ENCODE measurements at places on chromosomes 12 and 14.

DNA sequence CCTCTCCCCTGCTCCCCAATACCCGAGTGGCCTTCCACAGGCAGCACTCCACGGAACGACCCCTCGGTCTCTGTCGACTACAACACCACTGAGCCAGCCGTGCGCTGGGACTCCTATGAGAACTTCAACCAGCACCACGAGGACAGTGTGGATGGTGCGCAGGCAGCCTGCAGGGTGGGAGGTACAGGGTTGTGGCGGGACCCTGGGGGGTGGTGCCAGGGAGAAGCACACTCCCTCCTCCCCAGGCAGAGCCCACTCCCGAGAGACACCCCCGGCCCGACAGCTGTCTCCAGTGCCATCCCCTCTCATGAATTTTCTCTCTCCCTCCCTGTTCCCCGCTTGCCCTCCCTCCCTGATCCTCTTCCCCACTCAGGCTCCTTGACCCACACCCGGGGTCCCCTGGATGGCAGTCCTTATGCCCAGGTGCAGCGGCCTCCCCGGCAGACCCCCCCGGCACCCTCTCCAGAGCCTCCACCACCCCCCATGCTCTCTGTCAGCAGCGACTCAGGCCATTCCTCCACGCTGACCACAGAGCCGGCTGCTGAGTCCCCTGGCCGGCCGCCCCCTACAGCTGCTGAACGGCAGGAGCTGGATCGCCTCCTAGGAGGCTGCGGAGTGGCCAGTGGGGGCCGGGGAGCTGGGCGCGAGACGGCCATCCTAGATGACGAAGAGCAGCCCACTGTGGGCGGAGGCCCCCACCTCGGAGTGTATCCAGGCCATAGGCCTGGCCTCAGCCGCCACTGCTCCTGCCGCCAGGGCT is 9.0 kb downstream of the TNS2 start:
- DNase-seq: no peak

- DNase-seq: no peak
Observed at GRCh38 chr12:2168808-2169207, 116.0 kb downstream of the CACNA1C start.

DNA sequence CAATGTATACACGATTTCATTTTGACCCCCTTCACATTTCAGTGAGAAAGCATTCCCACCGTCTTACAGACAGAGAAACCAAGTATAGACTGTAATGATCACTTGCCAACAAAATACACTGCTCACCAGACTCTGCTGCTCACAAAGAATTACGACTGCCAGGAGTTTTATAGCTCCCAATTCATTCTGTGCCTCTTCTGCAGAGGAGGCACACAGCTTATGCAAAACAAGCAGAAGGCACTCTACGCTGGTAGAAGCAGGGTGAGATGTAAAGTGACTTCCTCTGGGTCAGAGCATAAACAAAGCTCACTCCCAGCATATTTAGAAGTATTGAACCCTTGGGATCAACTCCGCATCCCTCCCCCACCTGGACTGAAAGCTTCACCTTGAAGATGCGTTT is 14.6 kb downstream of the SPTB start:
- no peak for DNase-seq

GRCh38 chr12:75322464-75322863 is 7.7 kb downstream of the CAPS2 start:
- no peak for DNase-seq

DNA sequence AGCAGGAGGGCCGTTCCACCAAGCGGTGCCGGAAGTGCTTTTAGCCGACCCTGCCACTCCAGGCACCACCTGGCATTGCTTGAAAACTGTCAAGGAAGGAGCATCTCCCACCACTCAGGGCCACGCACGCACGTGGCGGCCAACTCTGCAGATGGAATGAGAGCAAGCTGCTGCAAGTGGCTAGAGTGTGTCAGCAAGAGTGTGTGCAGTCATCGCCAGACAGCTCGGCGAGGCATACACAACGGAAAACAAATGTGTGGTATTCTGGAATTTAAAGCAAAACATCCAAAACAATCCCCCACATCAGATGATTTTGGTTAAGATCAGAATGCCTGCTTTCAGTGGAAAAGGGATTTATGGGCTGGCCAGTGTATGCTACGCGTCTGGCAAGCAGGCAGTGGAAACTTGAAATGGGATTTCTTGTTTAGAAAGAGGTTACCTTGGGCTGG is 11.2 kb downstream of the CD9 start:
- no peak for DNase-seq

- no peak for DNase-seq
Observed at GRCh38 chr12:6644257-6644596, 3.0 kb downstream of the ACRBP start.

- DNase-seq: no peak
Observed at GRCh38 chr14:80003138-80003537, 208.2 kb downstream of the DIO2 start.

DNA sequence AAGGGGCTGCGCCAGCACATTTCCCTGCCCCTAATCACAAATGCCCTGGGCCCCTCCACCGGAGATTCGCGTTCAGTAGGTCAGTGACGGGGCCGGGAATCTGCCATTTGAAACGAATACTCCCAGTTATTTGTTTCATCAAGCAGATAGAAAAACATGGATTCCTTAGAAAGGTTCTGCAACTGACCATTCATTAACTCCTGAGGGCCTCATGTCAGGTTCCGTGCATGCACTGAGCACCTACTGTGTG is 25.6 kb upstream of the UBC start:
- no peak for DNase-seq

GRCh38 chr12:26399381-26399780 is 204.0 kb downstream of the SSPN start:
- DNase-seq: no peak

DNA sequence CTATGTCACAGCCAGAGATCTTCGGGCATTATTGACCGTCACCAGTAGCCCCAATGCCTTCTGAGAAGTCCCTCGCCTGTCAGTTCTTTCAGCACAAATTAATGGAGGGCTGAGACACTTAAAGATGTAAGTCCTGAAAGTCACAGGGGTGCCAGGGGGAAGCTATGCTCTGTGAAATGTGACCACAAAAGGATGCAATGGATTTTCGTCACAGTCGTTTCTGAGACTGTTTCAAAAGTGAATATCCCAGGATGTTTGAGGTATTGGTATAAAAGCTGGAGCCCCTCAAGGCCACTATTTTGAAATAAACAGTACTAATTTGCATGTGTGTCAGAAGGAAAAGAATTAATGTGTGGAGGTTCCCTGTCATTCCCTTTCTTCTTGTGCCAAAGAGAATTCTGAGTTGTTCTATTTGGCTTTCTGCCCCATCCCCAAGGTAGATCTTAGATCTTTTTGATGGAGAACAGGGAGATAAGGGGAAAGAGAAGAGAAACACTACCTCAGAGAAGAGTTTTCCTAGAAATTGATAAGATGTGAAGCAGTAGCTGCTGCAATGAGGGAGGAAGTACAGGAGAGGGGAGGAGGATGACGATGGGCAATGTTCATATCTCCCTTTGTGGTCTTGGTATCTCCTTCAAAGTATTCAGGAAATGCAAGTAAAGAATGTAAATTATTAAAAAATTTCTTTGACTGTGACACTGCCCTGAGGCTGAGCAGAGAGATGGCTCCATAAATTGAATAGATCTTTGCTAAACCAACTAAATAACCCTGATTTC is 101.8 kb upstream of the NAP1L1 start:
- no peak for DNase-seq

DNA sequence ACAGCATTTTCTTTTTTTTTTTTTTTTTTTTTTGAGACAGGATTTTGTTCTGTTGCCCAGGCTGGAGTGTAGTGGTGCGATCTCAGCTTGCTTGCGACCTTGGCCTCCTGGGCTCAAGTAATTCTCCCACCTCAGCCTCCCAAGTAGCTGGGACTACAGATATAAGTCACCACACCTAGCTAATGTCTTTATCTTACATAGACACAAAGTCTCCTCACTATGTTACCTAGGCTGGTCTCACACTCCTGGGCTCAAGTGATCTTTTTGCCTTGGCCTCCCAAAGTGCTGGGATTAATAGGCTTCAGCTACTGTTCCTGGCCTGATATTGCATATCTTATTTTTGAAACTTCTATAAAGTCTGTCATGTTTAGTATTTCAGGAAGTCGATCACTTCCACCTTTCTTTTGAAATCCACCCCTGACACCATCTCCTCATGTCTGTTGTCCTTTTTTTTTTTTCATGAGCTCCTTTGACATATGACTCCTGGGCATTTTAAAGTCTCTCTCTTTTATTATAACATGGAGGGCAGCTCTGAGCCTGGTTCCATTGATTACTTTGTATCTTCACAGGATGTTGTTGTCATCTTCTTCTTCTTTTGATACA is 5.9 kb upstream of the A2ML1 start:
- no peak for DNase-seq

GRCh38 chr12:51695241-51696010 is 104.4 kb downstream of the SCN8A start:
- no peak for DNase-seq

- no peak for DNase-seq
Observed at GRCh38 chr12:51020448-51021182, 5.6 kb downstream of the SLC11A2 start.

DNA sequence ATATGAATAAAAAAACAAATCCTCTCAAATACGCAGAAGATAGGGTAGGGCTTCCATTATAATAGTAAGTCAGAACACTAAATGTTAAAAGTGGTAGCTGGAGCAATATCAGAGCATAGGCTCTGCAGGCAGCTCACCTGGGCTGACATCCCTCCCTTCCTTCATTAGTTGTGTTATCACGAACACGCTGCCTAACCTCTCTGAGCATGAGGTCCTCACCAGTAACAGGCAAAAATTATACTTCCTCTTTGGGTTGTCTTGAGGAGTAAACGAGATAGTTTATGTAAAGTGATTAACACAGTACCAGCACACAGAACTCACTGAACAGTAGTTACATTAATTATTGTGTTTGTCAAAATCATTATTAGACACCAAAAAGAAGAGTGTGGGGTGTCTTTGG is 154.3 kb downstream of the STXBP6 start:
- DNase-seq: no peak

DNA sequence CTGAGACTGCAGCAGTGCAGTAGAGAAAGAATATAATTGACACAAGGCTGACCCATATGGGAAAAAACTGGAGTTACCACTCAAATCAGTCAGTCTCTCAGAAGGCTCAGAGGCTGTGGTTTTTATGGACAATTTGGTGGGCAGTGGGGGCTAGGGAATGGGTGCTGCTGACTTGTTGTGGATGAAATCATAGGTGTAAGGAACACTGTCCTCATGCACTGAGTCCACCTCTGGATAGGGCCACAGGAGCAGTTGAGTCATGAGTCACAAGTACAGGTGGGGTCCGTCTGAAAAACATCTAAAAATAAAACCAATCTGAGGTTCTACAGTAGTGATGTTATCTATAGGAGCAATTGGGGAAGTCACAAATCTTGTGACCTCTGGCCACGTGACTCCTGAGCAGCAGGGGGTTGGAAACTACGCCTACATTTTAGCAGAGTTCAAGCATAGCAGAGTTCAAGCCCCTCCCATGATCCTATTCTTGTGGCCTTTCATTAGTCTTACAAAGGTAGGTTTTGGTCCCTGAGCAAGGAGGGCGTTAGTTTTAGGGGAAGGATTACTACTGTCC is 18.1 kb upstream of the SGPP1 start:
- no peak for DNase-seq

DNA sequence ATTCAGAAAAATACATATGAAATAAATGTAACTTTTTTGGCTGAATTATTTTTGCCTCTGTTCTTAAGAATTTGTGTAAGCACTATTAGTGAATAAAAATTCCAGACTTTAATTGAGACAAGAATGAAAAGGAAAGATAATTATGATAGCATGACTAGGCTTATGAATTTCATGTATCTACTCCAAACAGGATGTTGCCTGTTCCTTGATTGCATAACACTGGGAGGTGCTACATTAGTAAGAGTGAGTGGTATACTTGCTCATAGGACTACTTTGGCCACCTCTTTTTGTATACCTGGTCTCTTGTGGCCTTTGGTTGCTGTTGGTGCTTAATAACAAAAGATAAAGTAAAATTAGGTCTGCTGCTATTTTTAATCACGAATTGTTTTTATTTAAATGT is 112.8 kb downstream of the NAV3 start:
- DNase-seq: no peak

DNA sequence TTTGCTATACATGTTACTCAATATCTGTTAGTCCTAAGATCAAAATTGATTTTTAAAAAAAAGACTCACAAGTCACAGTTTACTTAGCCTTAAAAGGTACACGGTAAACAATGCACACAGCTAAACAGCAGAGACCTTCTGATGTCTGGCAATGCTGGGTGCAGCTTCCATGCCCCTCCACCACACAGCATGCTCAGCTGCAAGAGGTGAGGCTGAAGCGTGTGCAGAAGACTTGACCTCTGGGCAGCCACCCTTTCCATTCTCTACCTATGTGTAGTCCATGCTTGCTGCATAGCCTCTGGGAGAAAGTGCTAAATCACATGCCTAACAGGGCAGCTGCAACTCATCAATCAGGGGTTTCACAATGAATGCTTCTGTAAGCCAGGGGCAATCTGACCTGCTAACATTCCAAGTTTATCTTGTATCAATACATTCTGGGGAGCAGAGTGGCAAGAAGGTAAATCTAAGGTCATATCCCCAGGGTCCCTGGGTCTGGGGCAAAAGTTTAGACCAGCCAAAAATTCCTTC is 44.5 kb upstream of the AMN1 start:
- DNase-seq: no peak

- DNase-seq: no peak
Observed at GRCh38 chr14:23186913-23187654, 3.6 kb upstream of the SLC7A8 start.

GRCh38 chr14:64673748-64674147 is 30.5 kb upstream of the PLEKHG3 start:
- no peak for DNase-seq

GRCh38 chr12:662566-663292 is 516 bp downstream of the NINJ2 start:
- DNase-seq: no peak

DNA sequence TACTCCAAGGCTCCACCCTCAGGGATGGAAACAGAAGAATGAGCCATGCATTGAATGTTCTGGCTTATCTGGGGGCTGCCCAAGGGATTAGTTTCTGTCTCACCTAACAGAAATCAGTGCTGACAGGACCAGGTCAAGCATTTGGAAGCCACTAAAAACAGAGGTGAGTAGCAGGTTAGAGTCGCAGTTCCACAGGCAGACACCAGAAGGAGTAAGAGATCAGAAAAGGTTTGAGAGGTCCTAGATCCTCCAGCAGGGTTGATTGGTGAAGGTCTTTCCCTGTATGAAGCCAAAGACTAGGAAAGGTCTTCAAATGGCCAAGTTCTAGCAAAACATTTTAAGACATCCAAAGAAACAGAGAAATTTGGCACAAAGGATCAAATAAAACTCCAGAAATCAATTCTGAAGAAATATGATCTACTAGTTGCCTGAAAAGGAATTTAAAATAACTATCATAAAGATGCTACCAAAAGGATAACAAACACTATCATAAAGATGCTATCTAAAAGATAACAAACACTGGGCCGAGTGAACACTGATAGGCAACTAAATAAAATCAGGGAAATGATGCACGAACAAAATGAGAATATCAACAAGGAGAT is 19.5 kb upstream of the TTC9 start:
- no peak for DNase-seq

Measured in type B pancreatic cell (in vitro differentiated cells).